Activated T-helper 2 cell treated with anti-CD3 and anti-CD28 coated beads, Interferon-gamma antibody, Interleukin-2, Interleukin-4, amounts not matched to agents 10 μg/mL and 5 μg/mL and 100 μg/mL, durations not matched to agents 14 hours and 24 hours and 36 hours (primary cell): ENCODE measurements at places on chromosomes 12 and 14. TPM values are rescaled to one million over a fixed set of nuclear protein-coding genes. Genes with fewer than 3 reads are reported as not detected.
A peak's percentile ranks its signal among the peaks of the same experiment; 100 is the strongest.

DNA sequence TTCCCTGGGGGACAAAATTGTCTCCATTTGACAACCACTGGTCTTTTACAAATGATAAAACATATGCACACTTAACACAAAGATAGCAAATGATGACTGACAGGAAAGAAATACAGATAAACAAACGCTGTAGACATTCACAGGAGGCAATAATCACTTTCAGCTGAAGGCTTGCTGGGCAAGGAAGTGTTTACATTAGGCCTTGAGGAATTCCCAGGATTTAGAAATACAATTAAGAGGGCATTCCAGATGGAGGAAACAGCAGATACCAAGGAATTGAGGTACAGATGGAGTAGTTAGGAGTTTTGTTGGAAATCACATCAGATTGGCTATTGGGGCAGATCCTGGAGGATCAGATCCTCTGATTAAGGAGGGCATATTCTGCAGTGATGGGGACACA is 93.9 kb downstream of the DYRK2 start:
- no peaks in the 10 kb centered on the region for H3K27me3 ChIP-seq
- H3K36me3 ChIP-seq, result no peaks in the 10 kb centered on the region
- no peak for DNase-seq
- no peak overlapping the region for H3K4me3 ChIP-seq
- H3K4me1 ChIP-seq, result no peaks in the 10 kb centered on the region
- no peak overlapping the region for H3K27ac ChIP-seq

GRCh38 chr14:92950773-92951172 is 27.8 kb downstream of the CHGA start:
- no peak overlapping the region for H3K4me3 ChIP-seq
- peaks cover 10% of the 10 kb centered on the region for H3K36me3 ChIP-seq
- H3K4me1 ChIP-seq, result peaks cover 3% of the 10 kb centered on the region
- no peak overlapping the region for H3K27ac ChIP-seq

- H3K4me3 ChIP-seq, result no peak overlapping the region
- H3K27me3 ChIP-seq, result peaks cover 8% of the 10 kb centered on the region
- DNase-seq, result no peak
- no peaks in the 10 kb centered on the region for H3K36me3 ChIP-seq
- H3K4me1 ChIP-seq, result no peaks in the 10 kb centered on the region
These were observed 21.3 kb upstream of the TSPAN9 start for GRCh38 chr12:3055704-3056467.

- H3K27ac ChIP-seq, result no peak overlapping the region
- H3K4me1 ChIP-seq, result peaks cover 2% of the 10 kb centered on the region
- no peak overlapping the region for H3K4me3 ChIP-seq
- H3K27me3 ChIP-seq, result peaks cover 3% of the 10 kb centered on the region
- H3K36me3 ChIP-seq, result no peaks in the 10 kb centered on the region
These were observed 8.5 kb upstream of the SLC6A13 start for GRCh38 chr12:271161-271560.

GRCh38 chr12:103908246-103908541 is 22.0 kb upstream of the HSP90B1 start:
- no peak overlapping the region for H3K4me3 ChIP-seq
- no peak for DNase-seq
- H3K27ac ChIP-seq, result no peak overlapping the region
- no peaks in the 10 kb centered on the region for H3K36me3 ChIP-seq
- peaks cover 6% of the 10 kb centered on the region for H3K27me3 ChIP-seq

DNA sequence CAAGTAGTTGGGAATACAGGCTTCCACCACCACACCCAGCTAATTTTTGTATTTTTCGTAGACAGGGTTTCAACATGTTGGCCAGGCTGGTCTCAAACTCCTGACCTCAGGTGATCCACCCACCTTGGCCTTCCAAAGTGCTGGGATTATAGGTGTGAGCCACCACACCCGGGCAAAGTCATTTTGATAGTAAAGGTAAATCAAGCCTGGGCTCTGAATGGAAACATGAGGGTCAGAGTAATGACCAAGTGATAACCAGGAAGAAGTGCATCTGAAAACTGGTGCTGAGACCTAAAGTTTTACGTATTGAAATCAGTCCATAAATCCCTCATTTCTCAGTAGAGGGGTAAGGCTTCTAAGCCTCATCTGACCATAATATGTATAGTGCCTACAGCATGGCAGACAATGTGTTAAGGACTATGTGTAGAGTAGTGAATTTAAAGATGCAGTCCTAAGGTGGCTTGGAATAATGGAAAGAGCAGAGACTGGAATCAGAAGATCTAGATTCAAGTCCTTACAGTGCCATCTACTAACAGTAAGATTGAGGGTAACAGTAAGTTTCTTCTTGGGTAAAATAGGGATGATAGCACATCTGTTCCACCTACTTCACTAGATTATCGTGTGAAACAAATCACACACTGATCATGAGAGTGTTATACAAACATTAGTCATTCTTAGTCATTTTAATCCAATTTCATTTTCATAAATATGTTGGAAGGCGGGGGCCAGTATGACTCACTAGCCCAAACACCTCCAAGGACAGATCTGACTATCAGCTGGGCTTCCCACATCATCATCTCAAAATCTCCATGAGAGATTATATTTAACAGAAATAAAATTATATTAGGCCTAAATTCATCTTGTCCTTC is 11.2 kb downstream of the MAP4K5 start:
- peaks cover 43% of the 10 kb centered on the region for H3K4me1 ChIP-seq
- no peaks in the 10 kb centered on the region for H3K27me3 ChIP-seq
- H3K4me3 ChIP-seq, result no peak overlapping the region

DNA sequence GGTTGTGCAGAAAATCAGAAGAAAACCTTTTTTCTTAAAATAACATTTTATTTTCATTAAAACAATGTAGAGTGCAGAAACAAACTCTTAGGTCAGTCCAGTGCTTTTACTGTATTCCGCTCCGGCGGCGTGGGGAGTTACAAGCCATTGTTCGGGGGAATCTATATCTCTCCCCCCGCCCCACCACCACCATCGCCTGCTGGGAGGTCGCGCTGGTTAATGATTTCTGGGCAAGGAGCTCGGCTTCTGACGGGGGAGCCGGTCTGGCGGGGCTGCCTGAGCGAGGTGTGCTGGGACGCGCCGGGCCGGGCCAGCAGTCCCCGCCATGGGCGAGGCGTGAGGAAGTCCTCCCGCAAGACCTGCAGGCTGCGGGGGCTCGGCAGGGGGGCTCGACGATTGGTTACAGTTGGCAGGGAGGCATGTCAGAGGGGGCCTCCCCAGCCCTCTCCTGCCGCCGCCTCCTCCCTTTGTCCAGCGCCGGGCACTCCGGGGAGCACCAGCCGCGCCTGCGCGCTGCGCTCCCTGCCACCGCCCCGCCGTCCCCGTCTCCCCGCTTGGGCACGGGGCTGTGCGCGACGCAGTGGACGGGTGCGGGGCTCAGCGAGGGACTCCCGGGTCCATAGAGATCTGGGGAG is 1.0 kb upstream of the DUSP6 start:
- peak overlapping the region; percentile 97 for H3K4me3 ChIP-seq
- peaks cover 32% of the 10 kb centered on the region for H3K4me1 ChIP-seq
- H3K27me3 ChIP-seq, result no peaks in the 10 kb centered on the region
- peak; percentile 62 for DNase-seq

RNASE7 gene
- total RNA-seq, result not detected in 2 replicates

KRT6C gene
- not detected in 2 replicates for total RNA-seq

LHX5 gene
- total RNA-seq, result not detected in 2 replicates

PTPN6 gene
- total RNA-seq, result 250 and 252 TPM in 2 replicates

AKAP6 gene
- 1.0 and 1.2 TPM in 2 replicates for total RNA-seq

AQP6 gene
- total RNA-seq, result not detected in 2 replicates
